Stimulated activated CD8-positive, alpha-beta memory T cell treated with anti-CD3 and anti-CD28 coated beads, Interleukin-4, amount 100 ng/mL, for 48 hours (primary cell): ENCODE measurements at places on chromosomes 2 and 18.
A peak's percentile ranks its signal among the peaks of the same experiment; 100 is the strongest.

DNA sequence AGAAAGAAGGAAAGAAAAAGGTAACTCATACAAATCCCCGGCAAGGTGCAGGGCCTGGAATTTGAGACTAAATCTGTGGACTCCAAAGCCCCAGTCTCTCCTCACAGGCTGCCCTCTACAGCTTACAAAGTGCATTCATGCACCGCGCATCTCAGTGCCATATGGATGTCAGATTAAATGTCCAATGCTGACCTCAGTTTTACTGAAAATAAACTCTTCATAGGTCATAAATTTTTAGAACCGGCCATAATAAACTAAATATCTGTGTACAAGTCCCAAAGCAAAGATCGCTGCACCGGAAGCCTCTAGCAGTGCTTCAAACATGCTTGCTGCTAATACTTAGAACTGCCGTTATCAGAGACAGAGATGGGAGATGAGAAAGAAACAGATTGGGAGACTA lies 17.7 kb downstream of the ST6GAL2 start:
- no peak for DNase-seq

DNA sequence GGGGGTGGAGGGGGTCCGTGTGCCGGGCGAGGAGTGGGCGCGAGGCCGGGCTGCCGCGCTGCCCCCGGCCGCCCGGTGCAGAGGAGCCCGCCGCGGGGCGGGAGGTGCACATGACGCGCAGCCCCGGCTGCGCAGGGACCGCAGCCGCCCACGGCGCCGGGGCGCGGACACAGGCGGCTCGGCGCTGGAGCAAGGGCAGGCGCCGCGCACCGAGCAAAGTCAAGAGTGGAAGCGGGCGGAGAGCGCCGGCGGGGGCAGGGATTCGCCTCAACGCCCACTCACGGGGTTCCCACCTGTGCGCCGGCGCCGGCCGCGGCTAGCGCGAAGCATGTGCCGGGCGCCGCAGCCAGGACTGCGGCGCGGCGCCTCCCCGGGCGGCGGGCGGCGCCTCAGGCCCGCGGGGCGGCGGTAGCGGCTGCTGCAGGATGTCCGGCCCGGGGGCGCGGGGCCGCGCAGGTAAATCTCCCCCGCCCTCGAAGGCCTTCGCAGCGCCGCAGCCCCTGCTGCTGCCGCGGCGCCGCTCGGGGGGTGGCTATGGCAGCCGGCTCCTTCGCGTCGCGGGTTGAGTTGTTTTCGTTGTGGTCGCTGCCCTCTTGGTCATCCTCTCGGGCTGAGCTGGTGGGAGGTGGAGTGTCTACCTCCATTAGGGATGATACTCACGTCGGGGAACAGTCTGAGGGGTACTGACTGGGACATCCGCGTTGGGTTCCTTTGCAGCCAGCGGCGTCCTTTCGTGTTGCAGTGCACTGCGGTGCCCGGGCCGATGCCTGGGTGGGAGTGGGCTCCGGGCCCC lies 216.3 kb upstream of the DTNA start:
- DNase-seq: peak; percentile 22

DNA sequence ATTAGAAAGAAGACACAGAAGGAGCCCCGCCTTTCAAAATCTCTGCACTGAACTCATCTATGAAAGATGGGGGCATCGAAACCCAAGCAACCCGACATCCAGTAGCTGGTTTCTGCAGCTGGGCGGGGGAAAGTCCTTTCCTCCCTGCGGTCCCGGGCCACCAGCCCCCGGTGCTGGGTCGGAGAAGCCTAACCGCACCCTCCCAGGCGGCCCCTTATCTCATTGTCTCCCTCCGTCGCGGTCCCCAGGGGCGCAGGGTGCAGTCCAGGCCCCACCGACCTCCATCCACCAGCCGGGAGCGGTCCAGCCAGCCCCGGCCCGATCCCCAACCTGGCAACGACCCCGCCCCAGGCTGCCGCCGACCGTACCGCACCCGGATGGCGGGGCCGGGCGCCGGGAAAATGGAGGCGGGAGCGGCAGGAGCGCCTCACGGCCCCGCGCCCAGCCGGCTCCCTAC lies 452 bp downstream of the RAPH1 start:
- peak; percentile 56 for DNase-seq

DNA sequence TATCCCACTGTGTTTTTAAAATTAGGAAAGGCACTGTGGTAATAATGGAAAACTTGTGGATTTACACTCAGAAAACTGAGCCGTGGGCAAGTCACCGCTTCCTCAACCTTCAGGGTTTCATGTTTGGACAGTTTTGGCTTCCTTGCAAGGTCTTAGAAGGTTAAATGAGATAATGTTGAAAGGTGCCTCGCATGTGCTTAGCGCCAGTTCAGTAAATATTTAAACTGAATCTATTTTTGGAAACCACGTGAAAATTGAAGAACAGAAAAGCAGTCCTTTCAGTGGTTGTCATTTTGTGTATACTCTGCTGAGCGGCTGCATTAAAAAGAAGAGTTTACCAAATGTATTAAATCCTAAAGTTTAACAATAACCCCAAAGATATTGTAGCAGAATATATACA lies 15.2 kb upstream of the AGAP1 start:
- no peak for DNase-seq

DNA sequence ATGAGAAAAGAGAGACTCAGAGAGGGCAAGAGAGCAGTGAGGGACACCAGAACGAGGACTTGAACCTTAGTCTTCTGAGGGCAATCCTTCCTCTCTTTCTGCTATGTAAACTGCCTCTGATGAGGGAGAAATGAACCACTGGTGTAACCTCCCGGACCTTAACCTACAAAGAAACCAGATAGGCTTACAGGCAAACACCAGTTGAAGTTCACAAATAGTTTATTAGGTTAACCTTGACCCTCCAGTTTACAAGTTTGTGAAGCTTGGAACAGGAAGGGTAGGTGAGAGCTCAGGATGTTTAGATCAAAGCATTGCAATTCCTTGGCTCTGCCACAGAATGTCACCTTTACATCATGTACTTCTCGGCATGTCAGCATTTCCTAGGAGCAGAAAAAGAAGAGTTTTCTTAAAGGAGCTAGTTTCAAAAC lies 486.4 kb upstream of the SPRED2 start:
- DNase-seq: no peak

DNA sequence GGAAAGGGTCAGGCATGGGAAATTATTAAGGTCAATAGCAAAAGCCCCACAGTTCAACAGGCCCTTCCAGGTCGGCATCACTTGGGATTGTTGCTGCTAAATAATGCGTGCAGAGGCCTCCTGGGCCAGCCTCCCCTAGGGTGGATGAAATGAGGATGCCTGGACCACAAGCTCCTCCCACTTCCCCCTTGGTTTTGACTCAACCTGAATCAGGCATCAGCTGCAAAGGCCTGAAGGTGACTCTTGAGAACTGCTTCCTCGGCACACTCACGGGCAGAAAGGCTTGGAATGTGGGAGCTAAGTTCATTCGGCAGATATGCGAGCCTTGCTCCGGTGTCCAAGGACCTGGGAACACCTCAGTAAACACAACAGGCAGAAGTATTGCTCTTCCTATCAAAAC lies 69.3 kb downstream of the MBP start:
- peak; percentile 87 for DNase-seq

- DNase-seq: no peak
Measured at GRCh38 chr2:5914811-5915611, 222.8 kb downstream of the SOX11 start.

GRCh38 chr2:190862571-190862991 lies 18.0 kb upstream of the GLS start:
- no peak for DNase-seq

GRCh38 chr2:121220995-121221394 lies 64.0 kb downstream of the TFCP2L1 start:
- no peak for DNase-seq

GRCh38 chr18:26356045-26356785 lies 130.0 kb downstream of the TAF4B start:
- DNase-seq: no peak

GRCh38 chr2:220552790-220553535 lies 925.5 kb downstream of the SLC4A3 start:
- DNase-seq: no peak

GRCh38 chr2:191947235-191947634 lies 100.3 kb upstream of the CAVIN2 start:
- no peak for DNase-seq

DNA sequence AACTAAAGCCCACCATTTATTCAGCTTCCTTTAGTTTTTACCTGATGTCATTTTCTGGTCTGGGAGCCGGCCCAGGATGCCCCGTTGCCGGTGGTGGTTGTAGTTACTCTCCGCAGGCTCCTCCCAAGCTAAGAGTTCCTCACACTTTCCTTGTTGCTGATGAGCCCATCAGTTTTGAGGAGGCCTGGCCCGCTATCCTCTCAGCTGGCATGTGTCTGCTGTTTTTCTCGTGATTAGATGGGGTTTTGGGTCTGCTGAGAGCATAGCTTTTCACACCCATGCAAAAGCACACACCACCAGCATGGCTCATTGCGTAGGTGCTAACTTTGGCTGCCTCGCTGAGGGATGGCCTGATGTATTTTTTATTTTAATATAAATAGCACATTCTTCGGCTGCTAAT lies 72.1 kb downstream of the PSMG2 start:
- peak; percentile 30 for DNase-seq

GRCh38 chr2:47065771-47066380 lies 89.2 kb downstream of the STPG4 start:
- no peak for DNase-seq

DNA sequence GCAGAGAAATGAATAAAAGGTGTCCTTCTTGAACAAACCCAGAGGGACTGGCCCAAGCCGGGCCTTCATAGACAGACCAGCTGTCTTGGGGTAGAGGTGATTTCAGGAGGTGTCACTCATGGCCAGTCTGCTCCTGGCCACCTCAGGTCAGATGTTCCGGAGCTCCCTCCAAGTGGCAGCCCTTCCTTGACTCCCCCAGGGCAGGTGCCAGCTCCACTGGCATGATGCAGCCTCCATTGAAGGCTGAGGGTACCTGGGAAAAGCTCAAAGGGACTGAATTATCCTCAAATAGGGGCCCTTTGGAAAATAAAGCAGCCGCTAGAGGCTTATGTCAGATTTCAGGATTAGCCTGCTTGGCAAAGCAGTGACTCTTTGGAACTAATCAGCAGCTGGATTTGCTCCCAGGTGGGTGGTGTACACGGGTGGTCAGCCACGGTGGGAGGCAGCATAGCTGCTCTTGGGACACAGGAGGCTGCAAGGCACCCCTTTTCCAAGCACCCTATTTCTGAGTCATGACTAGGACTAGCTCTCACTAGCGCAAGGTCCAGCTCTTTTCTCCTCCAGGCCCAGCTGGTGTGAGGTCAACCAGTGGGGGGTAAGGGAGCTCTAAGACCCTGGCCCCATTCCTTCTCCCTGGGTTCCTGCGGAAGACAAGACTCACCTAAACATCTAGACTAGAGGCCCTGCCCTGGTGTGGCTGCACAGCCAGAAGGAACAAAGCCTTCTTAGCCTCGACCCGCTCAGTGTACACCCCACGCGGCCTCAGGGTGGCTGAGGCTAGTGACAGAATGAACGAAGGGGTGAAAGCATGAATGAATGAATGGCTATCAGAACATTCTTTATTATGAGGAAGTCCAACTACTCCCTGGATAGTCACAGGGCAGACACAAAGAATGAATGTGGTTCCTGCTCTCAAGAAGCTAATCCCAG lies 29.3 kb downstream of the HS1BP3 start:
- no peak for DNase-seq

GRCh38 chr2:199464606-199465352 lies 7.0 kb upstream of the SATB2 start:
- DNase-seq: no peak

DNA sequence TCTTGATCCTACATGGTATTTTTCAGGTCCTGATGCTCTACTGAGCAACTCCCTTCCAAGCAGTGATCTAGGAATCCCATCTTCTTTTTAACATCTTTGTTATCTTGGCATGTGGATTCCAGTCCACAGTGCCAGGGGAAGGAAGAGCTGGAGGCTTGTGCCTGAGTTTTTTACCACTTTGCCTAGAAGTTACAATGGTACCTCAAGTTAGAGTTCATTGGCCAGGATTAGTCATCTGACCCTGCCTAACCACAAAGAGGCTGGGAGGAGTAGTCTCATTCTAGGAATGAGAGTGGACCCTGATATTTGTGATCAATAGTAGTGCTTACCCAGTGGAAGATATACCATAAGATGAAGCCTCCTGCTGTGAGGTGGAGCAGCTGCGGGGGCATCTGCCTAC lies 109.3 kb downstream of the ADCYAP1 start:
- DNase-seq: no peak

GRCh38 chr18:38025433-38026038 lies 459.9 kb upstream of the CELF4 start:
- no peak for DNase-seq

- DNase-seq: peak; percentile 65
Measured at GRCh38 chr2:1750933-1751766, 6.8 kb upstream of the PXDN start.

DNA sequence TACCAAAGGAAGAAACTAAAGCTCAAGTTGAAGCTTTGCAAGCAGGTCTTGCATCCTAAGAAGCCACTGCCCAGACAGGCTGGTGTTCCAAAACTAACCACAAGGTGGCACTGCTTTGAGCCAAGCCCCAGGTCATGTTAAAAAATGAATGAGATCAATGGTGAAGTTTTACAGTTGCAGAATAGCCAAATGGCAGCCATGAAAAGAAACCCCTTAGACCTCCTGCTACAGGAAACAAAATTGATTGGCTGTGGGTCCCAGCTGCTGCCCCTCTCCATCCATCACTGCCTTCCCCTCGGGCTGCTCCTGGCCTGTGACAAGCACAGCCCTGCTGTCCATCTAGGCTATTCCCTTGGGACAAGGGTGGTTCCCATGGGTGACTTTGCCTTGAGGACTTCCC lies 20.7 kb upstream of the MREG start:
- peak; percentile 93 for DNase-seq

GRCh38 chr2:218816561-218817011 lies 15.0 kb downstream of the PRKAG3 start:
- DNase-seq: no peak

GRCh38 chr2:30625701-30626100 lies 178.7 kb downstream of the LCLAT1 start:
- no peak for DNase-seq

DNA sequence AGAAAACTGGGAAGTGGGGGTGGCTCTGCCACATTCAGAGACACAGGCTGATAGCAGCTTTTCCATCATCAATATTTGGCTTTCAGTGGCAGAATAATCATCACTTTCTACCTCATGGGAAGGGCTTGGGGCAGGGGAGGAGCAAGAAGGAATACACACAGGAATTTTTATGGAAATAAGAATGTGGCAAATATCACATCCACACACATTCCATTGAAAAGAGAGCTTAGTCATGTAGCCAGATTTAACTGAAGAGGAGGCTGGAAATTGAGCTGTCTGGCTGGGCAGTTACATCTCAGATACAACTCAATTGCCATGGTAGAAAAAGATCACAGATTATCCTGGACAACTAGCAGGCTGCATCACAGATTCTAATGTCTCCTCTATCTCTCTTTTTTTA lies 1474.0 kb upstream of the ACVR2A start:
- DNase-seq: no peak

GRCh38 chr2:3377279-3377611 lies 373 bp downstream of the EIPR1 start:
- peak; percentile 56 for DNase-seq

- DNase-seq: no peak
Measured at GRCh38 chr2:19028587-19029375, 329.6 kb downstream of the OSR1 start.

- no peak for DNase-seq
Measured at GRCh38 chr2:183341057-183341456, 216.8 kb downstream of the NUP35 start.

GRCh38 chr2:164570475-164570874 lies 50.8 kb downstream of the GRB14 start:
- DNase-seq: no peak

- DNase-seq: no peak
Measured at GRCh38 chr2:70817284-70817954, 3.0 kb downstream of the CLEC4F start.

GRCh38 chr2:66432801-66433694 lies 1.9 kb upstream of the MEIS1 start:
- peak; percentile 46 for DNase-seq
